ENCODE measurements at places on chromosomes 13 and 19. TPM values are rescaled to one million over a fixed set of nuclear protein-coding genes. Genes with fewer than 3 reads are reported as not detected.

ETV2 gene
- 1.1 TPM for total RNA-seq

ZNF837 gene
- 3.8 TPM for total RNA-seq

ELANE gene
- not detected for total RNA-seq

APOC4 gene
- not detected for total RNA-seq

KLK12 gene
- 1.6 TPM for total RNA-seq

MATK gene
- 1.7 TPM for total RNA-seq

TNFSF13B gene
- 1.8 TPM for total RNA-seq

Data from type B pancreatic cell (in vitro differentiated cells).